ENCODE measurements at places on chromosomes 3 and 15. TPM values are rescaled to one million over a fixed set of nuclear protein-coding genes. Genes with fewer than 3 reads are reported as not detected.

Gene NR2E3
- not detected for total RNA-seq

Gene SYNPR
- total RNA-seq: not detected

Gene AGBL1
- not detected for total RNA-seq

Gene ERICH6
- 0.36 TPM for total RNA-seq

Gene MB21D2
- total RNA-seq: 15.3 TPM

Gene DIS3L
- 31.6 TPM for total RNA-seq

Gene PDZRN3
- not detected for total RNA-seq

Gene COL6A5
- total RNA-seq: not detected

Gene OSBPL10
- total RNA-seq: 0.34 TPM

Gene ABHD10
- 31.4 TPM for total RNA-seq

Gene FETUB
- total RNA-seq: not detected

Gene ANKRD63
- 0.26 TPM for total RNA-seq

Gene ZNF774
- 1.1 TPM for total RNA-seq

Data from activated naive CD4-positive, alpha-beta T cell treated with anti-CD3 and anti-CD28 coated beads, Interleukin-2, amount 10 ng/mL, durations not matched to agents 5 hours and 36 hours (primary cell).